ENCODE measurements at places on chromosomes 11 and 22. TPM values are rescaled to one million over a fixed set of nuclear protein-coding genes. Genes with fewer than 3 reads are reported as not detected.

Gene TMEM109
- total RNA-seq, result 83.0 TPM

Gene ATP6V1E1
- 77.3 TPM for total RNA-seq

Gene CASP1
- 13.0 TPM for total RNA-seq

Gene ZNF214
- 6.3 TPM for total RNA-seq

Gene APLNR
- 0.36 TPM for total RNA-seq

GRCh38 chr11:33168709-33169200 is 7.5 kb upstream of the CSTF3 start:
- no peak for DNase-seq

DNA sequence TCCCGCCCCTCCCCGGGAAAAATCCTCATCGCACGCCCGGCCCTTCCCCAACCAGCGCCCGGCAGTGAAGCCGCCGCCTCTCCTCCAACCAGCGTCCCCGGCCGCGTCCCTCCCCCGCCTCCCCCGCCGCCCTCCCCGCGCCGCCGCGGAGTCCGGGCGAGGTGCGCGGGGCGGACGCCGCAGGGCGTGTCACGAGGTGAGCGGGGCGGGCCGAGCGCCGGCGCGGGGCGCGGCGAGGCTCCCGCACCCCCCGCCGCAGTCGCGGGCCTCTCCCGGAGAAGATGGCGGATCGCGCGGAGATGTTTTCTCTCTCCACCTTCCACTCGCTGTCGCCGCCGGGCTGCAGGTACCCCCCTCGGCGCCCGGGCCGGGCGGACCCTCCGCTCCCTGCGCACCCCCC is at the start of gene MAPK8IP2:
Gene MAPK8IP2 (plus strand): TSS at position 256 of the 400 bp plus-strand sequence. CDS start 26 bp downstream, at position 282.
- no peak for DNase-seq

GRCh38 chr11:3810951-3811350 is 2.6 kb downstream of the PGAP2 start:
- no peak for DNase-seq

- no peak for DNase-seq
These were observed 260.8 kb downstream of the LARGE1 start for GRCh38 chr22:33659448-33659847.

DNA sequence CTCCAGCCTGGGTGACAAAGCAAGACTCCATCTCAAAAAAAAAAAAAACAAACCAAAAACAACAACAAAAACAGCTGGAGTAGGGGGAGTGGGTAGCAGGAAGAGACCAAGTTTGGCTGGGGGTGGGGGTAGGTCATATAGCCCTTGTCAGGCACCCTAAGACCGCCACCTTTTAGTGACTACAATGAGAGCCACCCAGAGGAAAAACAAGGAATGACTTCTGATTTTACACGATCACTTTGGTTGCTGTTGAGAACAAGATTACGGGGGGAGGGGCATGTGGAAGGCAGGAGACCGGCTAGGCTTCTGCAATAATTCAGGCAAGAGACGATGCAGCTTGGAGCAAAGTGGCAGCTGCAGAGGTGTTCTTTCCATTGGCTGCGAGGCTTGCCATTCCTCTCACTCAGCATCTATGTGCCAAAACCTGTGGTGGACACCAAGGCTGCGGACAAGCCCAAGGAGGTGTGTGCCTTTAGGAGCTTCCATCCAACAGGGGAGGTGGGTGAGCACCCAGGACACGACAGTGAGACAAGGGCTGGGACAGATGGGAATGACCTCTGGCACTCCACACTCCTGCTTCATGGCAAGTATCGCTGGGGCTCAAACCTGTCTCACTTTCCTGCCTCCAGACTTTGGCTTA is 1.7 kb downstream of the RPS19BP1 start:
- no peak for DNase-seq

DNA sequence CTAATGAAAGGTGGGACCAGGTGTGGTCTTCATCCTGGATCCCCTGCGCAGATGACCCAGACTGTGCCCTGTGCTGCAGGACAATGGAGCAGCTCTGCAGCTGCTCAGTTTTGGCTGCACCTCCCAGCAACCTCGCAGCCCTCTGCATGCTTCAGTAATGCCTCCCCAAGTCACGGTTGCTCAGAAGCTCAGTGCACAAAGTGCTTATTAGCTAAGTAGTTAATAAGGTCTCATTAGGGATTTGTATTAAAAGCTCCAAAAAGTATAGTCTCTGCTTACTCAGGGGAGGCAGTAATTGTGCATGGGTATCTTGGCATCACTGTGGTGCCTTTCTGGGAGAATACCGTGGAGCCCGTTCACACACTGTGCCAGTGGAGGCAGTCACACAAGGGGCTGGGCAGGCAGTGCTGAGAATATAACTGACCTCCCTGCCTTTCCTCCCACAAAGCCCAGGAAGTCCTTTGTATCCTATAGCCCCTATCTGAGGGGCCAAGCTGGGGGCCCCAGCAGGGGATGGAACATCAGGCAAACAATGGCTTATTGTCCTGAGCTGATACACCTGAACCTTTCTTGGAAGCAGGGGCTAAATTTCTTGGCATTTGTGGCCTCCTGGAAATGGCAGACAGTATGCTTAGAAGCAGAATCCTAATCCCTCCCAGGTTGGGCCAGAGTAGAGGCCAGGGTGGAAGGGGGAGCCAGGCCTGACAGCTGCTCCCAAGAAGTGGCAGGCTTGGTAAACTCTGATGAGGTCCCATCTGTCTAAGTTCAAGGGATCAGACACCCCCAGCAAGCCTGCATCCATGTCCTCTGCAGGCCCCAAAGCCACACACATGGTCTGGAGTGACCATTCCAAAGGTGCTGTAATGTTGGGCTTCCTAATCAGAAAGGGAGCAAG is 125.5 kb upstream of the PARVA start:
- DNase-seq, result no peak

- DNase-seq, result no peak
These were observed 75.4 kb upstream of the WNT7B start for GRCh38 chr22:46052331-46052771.

Measured in type B pancreatic cell (in vitro differentiated cells).